ENCODE measurements at places on chromosomes 2 and 18. TPM values are rescaled to one million over a fixed set of nuclear protein-coding genes. Genes with fewer than 3 reads are reported as not detected.

DPP10 gene
- total RNA-seq = not detected

CFC1 gene
- total RNA-seq = not detected

IL36RN gene
- 0.88 TPM for total RNA-seq

MAP3K20 gene
- total RNA-seq = 46.8 TPM

GREB1 gene
- total RNA-seq = 0.11 TPM

NT5DC4 gene
- total RNA-seq = 0.07 TPM

ZNF385B gene
- total RNA-seq = 0.44 TPM

LYPD1 gene
- not detected for total RNA-seq

TSGA10 gene
- total RNA-seq = 4.1 TPM
